Cerebellum (tissue), 4 donors: ENCODE measurements at places on chromosomes 3 and 15. TPM values are rescaled to one million over a fixed set of nuclear protein-coding genes. Genes with fewer than 3 reads are reported as not detected.

The WDR49 gene
- total RNA-seq = 48.5 TPM

The ALDH1A2 gene
- total RNA-seq = 8.9 TPM

The MEX3B gene
- total RNA-seq = 39.9 TPM

The BNIP2 gene
- total RNA-seq = 70.0 TPM

The CPNE9 gene
- 4.4 TPM for total RNA-seq

The OIP5 gene
- total RNA-seq = 4.6 TPM

The LSAMP gene
- total RNA-seq = 50.2 TPM
